IPS DF 6.9 (cell line): ENCODE measurements at places on chromosomes 4 and X.
A peak's percentile ranks its signal among the peaks of the same experiment; 100 is the strongest.

DNA sequence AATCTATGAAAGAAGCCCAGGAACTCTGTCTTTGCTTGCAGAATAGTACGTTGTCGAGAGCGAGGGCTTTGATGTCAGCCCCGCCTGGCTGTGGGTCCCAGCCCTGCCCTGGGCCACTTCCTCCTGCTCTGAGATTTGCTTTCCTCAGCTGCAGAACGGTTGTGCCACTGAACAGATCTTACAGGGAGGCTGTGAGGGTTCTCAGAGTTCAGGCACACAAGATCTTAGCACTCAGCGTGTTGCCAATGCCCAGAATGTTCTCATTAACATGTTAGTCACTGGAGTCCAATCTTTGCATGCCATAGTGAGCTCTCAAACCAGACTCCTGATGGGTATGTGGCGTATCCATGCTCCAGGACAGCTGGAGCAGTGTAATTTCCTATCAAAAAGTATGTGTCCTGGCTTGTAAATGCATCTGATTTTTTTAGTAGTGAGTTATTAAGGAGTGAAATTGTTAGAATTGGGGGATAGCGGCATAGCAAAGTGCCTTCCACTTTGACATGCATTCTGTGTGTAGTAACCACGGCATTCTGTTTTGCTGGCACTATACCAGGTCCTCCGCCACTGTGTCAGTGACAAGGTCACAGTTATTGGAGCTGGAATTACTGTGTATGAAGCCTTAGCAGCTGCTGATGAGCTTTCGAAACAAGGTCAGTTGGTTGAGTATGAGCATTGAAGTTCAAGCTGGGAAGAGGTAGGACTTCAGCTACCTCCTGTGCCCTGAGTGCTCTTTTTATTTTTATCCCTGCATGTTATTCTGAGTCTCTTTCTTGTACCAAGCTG, 31.6 kb downstream of the TKTL1 start:
- H3K4me3 ChIP-seq, result no peak overlapping the region
- H3K4me1 ChIP-seq, result no peaks in the 10 kb centered on the region
- no peak for DNase-seq
- no peak overlapping the region for H3K27ac ChIP-seq
- no peaks in the 10 kb centered on the region for H3K36me3 ChIP-seq

GRCh38 chrX:135185795-135186443, 14.7 kb upstream of the CT55 start:
- DNase-seq, result peak; percentile 27
- H3K4me1 ChIP-seq, result no peaks in the 10 kb centered on the region; the same call in 1 of the 2 replicates
- no peak overlapping the region for H3K27ac ChIP-seq
- no peaks in the 10 kb centered on the region for H3K27me3 ChIP-seq

DNA sequence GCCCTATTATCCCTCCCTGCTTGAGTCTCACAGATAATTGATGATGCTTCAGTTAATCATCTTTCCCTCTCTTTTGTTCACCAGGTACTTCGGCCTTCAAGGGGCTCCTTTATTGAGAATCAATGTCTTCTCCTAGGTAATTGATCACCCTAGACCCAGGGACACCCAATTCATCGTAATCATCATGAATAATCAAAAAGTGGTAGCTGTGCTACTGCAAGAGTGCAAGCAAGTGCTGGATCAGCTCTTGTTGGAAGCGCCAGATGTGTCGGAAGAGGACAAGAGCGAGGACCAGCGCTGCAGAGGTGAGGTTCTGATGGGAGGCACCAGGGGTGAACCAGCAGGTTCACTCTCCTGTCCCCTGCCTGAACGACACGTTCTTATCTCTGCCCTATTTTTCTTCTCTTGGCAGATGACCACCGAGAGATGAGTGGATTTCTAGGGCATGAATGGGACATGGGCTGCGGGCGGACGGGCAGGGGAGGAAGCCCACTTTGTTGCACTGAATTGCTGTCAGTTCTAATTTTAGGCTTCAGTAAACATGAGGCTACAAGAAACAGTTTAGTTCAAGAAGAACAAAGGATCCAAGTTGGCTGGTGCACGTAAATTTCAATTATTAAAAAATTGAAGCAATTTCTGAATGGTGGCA, 80.5 kb downstream of the ALPK1 start:
- H3K27me3 ChIP-seq, result peaks cover 4% of the 10 kb centered on the region; the same call in 1 of the 2 replicates
- H3K4me1 ChIP-seq, result no peaks in the 10 kb centered on the region
- no peak for DNase-seq
- no peak overlapping the region for H3K27ac ChIP-seq
- no peak overlapping the region for H3K4me3 ChIP-seq

GRCh38 chr4:106401157-106401556, 32.6 kb upstream of the GIMD1 start:
- no peaks in the 10 kb centered on the region for H3K4me1 ChIP-seq
- no peak overlapping the region for H3K27ac ChIP-seq
- H3K27me3 ChIP-seq, result no peaks in the 10 kb centered on the region
- no peaks in the 10 kb centered on the region for H3K36me3 ChIP-seq
- DNase-seq, result no peak

DNA sequence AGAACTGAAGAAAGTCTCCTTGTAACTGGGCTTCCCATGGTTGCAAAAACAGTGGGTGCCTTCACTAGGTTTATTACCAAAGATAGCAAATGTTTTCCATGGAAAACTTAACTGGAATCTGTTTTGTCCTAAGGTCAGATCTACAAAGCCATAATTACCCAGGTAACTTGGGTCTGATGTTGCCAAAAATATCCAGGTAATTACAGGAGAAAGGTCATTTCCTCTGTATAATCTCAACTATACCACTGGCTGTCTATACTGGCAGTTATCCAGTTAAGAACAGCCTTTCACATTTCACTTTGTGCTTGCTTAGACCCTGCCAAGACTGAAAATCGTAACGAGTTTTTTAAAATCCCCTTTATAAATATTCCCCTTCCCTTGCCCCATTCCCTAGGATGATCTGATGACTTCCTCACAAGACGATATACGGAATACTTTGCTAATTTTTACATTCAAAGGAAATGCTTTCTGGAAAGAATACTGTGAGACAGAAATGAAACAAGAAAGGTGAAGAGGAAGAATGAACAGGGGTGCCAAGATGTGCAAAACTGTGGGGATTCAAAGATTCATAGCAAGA, 105.5 kb downstream of the MAML3 start:
- H3K4me3 ChIP-seq, result no peak overlapping the region
- no peak for DNase-seq
- no peaks in the 10 kb centered on the region for H3K36me3 ChIP-seq
- H3K4me1 ChIP-seq, result peaks cover 2% of the 10 kb centered on the region; the same call in 1 of the 2 replicates
- no peak overlapping the region for H3K27ac ChIP-seq
